ENCODE measurements at places on chromosomes 3 and 15. TPM values are rescaled to one million over a fixed set of nuclear protein-coding genes. Genes with fewer than 3 reads are reported as not detected.

Gene ARID3B
- total RNA-seq: 2.5 TPM

Gene DAPK2
- 4.0 TPM for total RNA-seq

Gene IL5RA
- 0.04 TPM for total RNA-seq

Gene RAB27A
- total RNA-seq: 5.1 TPM

Gene CA12
- total RNA-seq: 2.2 TPM

Gene ADGRG7
- not detected for total RNA-seq

Gene DET1
- 8.4 TPM for total RNA-seq

Gene NANOGP8
- total RNA-seq: 0.27 TPM

Gene CLRN1
- total RNA-seq: 0.18 TPM

Gene VILL
- 7.2 TPM for total RNA-seq

Gene GP9
- total RNA-seq: 0.40 TPM

Gene CAMKV
- 0.22 TPM for total RNA-seq

Gene TAGLN3
- 3.5 TPM for total RNA-seq

Gene RAB7A
- 31.5 TPM for total RNA-seq

Gene DUOXA2
- total RNA-seq: not detected

Gene FBXO40
- 2.4 TPM for total RNA-seq

Gene CATSPER2
- total RNA-seq: 0.93 TPM

Gene GOLGA8T
- 0.27 TPM for total RNA-seq

Gene CCR9
- total RNA-seq: 0.09 TPM

Gene CYP19A1
- 2.0 TPM for total RNA-seq

Gene BLM
- total RNA-seq: 4.7 TPM

Gene MEX3B
- 7.7 TPM for total RNA-seq

Gene FES
- 16.7 TPM for total RNA-seq

Gene CELF6
- 1.2 TPM for total RNA-seq

Gene KY
- 46.4 TPM for total RNA-seq

Gene DNAJA4
- 27.8 TPM for total RNA-seq

Gene RARB
- 23.2 TPM for total RNA-seq

Gene C3orf20
- total RNA-seq: 0.09 TPM

Gene IGF2BP2
- 32.6 TPM for total RNA-seq

Gene CNTN6
- total RNA-seq: 3.3 TPM

Gene CIDEC
- total RNA-seq: 0.13 TPM

Gene ACAN
- 27.8 TPM for total RNA-seq

Gene SLC24A5
- 0.04 TPM for total RNA-seq

Data from muscle of leg (tissue), 16 donors.